T-helper 2 cell (primary cell): ENCODE measurements at places on chromosomes 4 and X.

- DNase-seq, result peak; percentile 9
Measured at GRCh38 chrX:140712413-140713173, 3.0 kb downstream of the LINC00632 start.

DNA sequence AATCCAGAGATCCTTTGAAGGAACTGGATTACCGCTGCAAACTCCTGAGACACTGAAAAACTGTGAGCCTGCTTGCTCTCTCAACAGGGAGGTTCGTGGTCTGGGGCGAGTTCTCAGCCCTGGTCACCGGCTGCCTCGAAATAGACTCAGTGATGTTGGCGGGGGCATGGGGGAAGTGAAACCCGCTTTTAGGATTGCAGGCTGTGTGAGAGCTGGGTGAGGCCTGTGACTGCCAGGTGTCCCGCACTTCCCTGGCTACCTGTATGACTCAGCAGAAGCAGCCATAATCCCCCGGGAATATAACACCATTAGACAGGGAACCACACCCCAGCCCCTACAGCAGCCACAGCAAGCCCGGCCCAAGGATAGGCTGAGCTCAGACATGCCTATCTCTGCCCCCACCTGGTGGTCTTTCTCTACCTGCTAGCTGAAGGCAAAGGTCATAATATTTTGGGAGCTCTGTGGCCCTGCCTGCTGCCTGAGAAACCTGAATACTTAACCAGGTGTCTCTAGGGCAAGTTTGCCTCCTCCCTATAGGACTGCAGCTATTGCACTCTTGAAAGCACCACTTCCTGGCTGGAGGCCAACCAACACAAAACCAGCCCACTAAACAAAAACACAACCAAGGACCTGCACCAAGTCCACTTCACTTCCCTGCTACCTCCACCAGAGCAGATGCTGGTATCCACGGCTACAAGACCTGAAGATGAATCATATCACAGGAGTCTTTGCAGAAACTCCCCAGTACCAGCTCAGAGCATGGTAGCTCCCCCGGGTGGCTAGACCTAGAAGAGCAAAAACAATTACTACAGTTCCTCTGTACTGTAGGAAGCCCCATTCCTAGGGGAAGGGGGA lies 202.0 kb downstream of the RRAGB start:
- DNase-seq, result no peak

DNA sequence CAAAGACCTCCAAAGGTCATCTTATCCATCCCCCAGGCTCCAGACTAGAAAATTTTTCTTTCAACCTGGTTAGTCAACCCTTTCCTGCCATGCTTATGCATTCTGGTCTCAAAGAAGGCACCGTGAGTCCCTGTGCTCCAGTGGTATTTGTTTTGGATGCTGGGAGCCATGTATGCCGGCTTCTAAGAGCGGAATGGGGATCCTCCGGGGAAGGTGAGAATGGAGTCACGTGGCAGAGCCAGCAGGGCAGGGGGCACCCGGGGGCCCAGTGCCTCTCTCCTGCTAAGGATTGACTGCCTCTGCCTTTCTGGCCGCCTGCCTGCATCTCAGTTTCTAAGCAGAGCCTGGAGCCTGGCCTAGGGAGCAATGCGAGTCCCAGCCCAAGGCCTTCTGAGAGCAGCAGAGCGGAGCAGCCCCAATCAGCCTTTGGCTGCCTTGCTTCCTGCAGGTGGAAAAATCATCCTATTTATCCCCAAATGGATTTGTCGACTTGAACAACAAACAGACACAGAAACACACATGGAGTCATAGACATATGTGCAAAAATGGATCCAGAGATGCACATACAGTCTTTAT lies 141.0 kb downstream of the PJA1 start:
- DNase-seq, result no peak

DNA sequence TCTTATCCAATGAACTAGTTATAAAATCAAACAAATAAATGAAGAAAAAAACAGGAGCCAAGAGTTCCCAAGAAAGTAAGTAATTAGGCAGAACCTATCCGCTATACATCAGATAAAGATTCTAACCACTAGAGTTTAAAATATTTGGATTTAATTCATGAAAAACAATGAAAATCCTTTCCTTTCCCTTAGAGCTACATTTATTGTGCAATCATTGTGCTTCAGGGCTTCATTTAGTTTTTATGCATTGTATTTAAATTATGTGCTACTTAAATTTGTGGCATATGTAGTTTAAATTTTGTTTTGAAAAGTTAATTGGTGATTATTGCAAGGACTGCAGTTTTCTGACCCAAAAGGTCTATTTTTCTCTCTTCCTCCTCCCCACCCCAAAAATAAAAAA lies 17.9 kb downstream of the GNRHR start:
- DNase-seq, result no peak

DNA sequence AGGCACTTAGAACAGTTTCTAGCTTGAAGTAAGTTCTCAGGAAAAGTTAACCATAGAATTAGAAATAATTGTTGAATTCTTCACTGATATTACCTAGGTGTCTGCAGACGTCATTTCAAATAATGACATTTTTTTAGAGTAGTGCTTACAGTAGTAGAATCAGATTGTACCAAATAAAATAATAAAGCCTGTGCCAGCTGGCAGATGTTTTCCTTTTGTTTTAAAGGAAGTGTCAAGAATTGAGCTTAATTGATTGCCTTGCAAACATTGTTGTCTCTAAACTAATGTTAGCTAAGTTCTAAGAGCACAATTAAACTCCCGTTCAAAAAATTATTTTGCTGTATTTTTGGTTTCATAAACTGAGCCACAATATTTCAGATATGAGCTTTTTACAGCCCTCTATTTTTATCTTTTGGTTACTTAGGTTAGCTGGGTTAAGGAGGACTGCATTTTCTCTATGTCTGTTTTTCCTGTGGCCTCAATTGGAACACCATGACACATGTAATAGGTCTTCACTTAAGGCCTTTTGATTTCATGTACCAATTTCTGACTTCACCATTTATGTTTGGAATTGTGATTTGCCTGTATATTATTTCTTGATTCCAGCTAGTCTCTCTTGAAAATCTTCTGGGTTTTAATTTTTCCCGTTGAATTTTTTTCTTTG lies 64.2 kb downstream of the DCUN1D4 start:
- DNase-seq, result no peak

- DNase-seq, result no peak
Measured at GRCh38 chrX:55120761-55121358, 32.0 kb downstream of the PAGE2 start.

DNA sequence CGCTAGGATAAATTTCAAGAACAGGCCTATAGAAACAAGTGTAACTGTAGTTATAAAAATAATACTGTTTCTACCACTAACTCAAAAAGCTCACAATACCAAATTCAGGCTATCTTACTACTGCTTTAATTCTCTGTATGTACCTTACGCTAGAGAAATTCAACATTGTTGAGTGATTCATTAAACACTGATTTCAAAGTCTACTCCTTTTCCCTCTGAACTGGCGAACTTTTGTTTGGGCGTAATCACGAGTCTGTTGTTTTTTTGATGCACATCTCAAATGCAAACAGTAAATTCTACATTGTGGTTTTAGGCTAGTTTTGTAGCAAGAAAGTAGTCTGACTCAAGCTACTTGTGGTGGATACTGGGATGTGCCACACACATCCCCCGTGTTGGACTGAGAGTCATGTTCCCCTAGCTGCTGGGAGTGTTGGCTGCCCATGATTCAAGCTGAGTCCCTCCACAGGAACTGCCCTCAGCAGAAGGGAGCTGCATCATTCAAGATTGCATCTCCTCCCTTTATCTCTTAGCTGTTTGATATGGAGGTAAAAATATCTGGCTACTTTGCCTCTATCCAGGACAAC lies 406.1 kb downstream of the RAPGEF2 start:
- DNase-seq, result no peak

DNA sequence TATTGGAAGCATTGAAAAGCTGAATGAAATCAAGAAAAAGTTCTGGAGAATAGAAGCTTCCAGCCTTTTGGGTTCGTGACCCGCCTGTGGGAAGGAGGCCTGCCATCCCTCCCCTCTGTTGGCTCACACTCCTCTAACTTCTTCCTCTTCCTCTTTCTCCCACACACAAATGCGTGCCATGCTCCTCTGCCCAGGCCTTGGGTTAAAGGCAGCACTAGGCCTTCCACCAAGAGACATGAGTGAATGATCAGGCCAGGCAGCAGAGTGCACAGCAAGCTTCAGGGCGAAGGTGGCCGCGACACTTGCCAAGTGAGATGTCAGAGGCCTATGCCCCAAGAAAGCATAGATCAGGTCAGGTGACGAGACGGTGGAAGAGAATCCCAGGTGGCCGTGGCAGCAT lies 38.4 kb downstream of the FAM193A start:
- DNase-seq, result no peak

GRCh38 chr4:145988628-145989027 lies 50.0 kb upstream of the ZNF827 start:
- DNase-seq, result no peak

- no peak for DNase-seq
Measured at GRCh38 chrX:115226929-115227328, 7.0 kb downstream of the LRCH2 start.

DNA sequence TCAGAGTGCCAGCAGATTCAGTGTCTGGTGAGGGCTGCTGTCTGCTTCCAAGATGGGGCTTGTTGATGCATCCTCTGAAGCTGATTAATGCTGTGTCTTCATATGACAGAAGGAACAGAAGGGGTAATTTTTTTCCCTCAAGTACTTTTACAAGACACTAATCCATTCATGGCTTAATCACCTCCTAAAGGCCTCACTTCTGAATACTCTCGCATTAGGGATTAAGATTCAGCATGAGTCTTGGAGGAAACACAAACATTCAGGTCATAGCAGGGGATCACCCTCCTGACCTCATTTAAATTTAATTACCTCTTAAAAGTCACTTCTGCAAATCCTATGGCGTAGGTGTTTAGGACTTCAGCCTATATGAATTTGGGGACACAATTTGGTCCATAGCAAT lies 1145.5 kb upstream of the PCDH10 start:
- no peak for DNase-seq

DNA sequence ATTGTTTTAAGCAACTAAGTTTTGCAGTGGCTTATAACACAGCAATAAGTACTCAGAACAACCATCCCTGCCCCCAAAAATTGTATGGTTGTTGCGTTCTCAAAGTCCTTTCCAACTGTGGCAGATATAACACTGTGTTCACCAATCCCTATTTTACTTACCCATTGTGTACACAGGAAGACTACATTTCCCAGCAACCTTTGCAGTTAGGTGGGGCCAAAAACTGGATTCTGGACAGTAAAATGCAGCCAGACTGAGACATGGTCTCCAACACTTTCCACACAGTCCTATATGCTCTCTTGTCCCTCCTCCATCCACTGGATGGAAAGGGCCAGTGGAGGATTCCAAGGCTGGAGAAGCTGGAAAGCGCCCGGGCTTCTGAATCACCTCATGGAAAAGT lies 523.6 kb downstream of the BCOR start:
- DNase-seq, result no peak

- DNase-seq, result no peak
Measured at GRCh38 chrX:108126661-108127060, 35.1 kb downstream of the ATG4A start.

GRCh38 chr4:7442574-7443162 lies 7.9 kb upstream of the PSAPL1 start:
- no peak for DNase-seq

DNA sequence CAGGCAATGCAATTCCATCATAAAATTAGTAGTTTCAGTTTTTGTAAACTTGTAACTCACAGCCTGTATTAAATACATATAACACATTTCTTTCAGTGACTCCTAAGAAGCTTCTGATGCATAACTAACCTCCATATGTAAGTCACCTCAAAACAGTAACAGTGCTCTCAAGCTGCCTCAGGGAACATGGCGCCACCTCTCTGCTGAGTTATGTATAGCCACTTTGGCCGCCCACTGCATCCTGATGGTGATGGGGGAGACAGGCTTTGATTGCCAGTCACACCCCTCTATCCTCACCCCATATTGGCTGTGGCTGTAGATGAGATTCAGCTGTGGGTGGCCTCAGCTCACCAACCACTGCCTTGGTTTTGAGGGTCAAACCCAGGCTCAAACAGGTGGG lies 54.3 kb downstream of the LRBA start:
- DNase-seq, result no peak

DNA sequence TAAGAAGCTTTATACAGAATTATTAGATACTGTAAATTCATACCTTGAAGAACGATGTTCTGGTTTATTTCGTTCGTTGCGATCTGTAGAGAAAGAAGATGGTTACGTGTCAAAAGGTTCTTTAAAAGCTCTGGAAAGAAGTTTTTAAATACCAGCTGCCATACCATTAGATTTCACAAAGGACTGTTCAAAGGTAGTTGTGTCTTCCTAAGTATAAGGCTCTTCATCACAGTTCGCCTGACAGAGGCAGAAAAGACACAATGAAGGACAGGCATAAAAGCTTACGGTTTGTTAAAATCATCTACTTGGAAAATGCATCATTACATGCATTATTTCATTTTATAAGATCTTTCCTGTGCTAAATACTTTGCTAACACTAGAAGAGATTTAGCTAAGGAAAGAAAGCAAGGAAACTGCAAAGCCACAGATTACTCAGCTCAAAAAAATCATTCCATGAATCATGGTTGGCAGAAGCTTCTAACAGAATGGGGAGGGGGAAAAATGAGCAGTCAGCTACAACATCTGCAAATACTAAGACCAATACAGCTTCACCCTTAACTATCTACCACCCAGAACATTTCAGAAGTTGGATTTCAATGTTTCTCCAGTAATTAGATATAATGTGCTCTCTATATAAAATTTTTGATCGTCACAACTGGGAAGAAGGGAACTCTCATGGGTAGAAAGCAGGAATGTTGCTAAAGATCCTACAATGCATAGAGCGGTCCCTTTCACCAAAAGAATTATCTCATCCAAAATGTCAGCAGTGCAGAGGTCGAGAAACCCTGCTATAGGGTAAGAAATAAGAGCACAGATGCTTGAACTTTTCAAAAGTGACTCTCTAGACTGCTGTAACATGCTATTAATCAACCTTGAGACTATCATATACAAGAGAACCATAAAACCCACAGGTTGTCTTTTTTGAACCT lies 50.7 kb upstream of the PRSS48 start:
- DNase-seq, result no peak

GRCh38 chr4:1715002-1715758 lies 3.1 kb upstream of the SLBP start:
- no peak for DNase-seq

- no peak for DNase-seq
Measured at GRCh38 chrX:153874366-153875125, 11.4 kb downstream of the L1CAM start.

DNA sequence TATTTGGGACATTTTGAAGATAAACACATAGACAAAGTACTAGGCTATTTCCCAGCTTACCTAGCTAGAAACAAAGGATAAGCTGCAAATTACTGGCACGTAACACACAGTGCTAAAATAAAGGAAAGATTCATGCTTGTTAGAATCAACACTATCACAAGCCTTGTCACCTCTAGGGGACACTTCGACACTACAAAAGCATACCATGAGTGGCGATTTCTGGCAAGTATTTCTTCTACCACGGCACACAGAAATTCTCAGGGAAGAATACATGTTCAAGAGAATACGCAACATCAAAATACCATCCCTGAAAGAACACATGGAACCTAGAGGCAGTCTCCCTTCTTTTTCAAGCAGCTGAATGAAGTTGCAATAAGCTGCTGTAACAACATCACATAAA lies 5.1 kb downstream of the MECP2 start:
- DNase-seq, result no peak
